ENCODE measurements at places on chromosomes 5 and 9. TPM values are rescaled to one million over a fixed set of nuclear protein-coding genes. Genes with fewer than 3 reads are reported as not detected.

DNA sequence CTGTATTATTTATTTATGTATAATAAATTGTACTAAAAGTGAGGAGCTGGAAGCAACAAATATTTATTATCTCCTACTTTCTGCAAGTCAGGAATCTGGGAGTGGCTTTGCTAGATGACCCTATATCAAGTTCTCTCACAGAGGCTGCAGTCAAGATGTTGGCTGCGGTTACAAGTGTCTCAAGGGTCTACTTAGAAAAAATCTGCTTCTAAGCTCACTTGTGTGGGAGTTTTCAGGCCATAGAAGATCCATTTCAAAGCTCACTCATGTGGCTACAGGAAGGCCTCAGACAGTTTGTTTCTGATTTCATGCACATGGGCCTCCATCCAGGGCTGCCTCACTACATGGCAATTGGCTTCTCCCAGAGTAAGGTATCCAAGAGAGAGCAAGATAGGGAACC lies 551.1 kb downstream of the CAAP1 start:
- DNase-seq, result no peak

DNA sequence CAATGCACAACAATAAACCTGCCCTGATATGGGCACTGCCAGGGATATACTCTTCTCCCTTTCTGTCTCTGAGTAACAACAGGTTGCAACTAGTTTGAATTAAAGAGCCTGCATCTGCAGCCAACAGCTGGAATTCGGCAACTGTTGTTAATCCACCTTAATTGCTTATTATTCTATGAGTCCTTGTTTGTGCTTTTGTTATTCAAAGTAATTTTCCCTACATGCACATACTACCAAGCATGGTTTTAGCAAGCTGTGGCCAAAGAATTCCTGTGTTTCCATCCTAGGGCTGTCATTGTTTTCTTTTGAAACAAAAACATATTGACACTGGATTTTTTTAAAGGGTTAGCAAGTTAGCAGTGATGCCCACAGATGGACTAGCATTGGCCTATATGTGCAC lies 171.5 kb downstream of the EFNA5 start:
- no peak for DNase-seq

DNA sequence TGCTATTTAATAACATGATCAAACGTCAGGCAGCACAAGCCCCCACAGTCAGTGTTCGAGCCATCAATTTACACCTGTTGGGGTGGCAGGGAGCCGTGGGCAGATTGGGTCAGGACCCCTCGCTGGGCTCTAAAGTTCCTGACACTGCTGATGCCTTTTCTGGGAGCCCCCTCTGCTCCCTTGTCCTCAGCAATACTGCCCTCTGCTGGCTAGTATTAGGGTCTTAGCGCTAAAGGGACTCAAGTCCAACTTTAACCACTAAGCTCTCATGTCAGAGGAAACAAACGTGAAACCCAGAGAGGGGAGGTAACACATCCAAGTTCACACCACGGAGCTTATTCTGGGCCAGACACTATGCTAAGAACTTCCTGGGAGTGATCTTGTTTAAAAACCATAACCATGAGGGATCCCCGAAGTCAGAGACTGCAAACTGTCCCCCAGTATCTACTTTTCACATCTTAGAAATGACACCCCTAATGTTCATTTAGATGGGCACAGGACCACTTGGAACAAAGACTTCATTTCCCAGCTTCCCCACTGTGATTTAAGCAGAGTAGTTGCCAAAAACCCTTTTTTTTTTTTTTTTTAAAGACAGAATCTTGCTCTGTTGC lies 20.4 kb downstream of the ANKS6 start:
- DNase-seq, result peak; percentile 52

GRCh38 chr5:109421956-109422355 lies 12.2 kb upstream of the PJA2 start:
- DNase-seq, result no peak

- no peak for DNase-seq
Measured at GRCh38 chr9:119533504-119533903, 164.3 kb upstream of the BRINP1 start.

- DNase-seq, result no peak
Measured at GRCh38 chr5:134345996-134346395, 21.0 kb downstream of the CDKL3 start.

DNA sequence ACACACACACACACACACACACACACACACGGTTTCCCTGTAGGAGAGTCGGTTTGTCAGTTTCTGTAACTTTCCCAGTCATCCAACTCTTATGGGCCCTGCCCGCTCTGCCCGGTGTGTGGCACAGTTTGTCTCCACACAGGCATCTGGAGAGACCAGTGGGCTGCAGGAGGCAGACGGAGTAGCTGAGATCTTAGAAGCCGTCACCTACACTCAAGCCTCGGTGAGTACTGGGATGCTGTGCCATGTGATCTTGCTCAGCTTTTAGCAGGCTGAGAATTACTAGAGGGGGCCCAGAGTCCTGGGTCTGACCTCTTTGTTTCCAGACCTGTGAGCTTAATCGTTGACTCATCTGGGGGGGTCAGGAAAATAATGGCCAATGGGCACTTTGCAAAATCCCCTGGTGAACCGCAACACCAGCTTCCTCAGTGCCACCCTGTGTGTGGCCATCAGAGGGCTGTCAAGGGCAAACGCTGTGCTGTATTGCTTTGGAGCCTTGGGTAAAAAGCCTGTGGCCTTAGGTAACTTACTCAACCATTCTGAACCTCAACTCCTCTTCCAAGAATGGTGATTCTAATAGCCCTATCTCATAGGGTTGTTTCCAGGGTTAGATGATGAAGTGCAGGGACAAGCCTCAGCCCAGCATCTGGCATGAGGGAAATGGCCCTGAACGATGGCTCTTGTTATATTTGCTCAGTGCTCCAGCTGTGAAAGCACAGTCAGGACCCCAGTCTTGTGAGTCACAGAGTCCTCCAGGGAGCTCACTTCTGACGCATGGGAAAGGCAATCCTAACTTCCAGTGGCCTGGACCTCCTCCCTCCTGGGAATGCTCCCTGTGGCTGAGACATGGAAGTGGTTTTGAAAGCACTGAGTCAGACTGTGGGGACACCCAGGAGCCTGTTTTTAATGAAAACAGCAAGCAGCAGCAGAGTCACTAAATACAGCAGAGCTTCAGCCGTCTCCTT lies 45.6 kb downstream of the COL15A1 start:
- peak; percentile 94 for DNase-seq

DNA sequence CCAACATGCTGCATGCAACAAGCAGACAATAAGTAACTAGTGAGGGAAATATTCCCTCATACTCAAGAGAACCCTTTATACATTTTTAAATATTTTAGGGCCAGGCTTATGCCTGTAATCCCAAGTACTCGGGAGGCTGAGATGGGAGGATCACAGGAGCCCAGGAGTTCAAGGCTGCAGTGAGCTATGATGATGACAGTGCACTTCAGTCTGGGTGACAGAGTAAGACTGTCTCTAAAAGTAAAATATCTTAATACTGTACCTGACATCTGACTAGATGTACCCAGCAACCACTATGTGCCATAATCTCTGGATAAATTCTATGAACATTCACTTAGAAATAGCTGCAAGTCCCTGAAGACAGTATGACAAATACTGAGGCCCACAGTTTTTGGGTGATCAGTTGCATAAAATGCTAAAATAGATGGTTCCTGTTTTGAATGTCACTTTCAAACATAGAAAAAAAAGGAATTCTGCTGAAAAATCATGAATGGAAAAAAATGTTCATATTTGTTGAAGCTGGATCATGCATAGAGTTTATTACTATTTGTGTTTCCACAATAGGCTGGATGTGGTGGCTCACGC lies 2.0 kb upstream of the C5orf15 start:
- no peak for DNase-seq

GRCh38 chr9:13962006-13962405 lies 351.9 kb downstream of the NFIB start:
- no peak for DNase-seq

DNA sequence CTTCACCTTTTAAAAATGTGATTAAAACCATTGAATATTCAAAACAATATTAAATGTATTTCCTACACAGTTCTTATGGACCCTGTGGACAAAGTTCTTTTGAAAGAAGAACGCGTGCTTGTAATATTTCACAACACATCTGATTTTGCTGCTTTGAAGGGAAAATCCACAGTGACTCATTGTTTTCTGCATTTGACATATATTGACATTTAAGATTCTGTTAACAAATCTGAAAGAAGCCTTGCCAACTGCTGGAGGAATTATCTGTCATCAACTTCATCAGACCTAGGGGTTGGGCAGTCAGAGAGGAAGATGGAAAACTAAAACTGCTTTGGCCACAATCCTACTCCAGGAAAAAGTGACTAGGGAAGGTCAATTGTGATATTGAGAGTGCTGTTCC lies 56.9 kb upstream of the RASEF start:
- no peak for DNase-seq

DNA sequence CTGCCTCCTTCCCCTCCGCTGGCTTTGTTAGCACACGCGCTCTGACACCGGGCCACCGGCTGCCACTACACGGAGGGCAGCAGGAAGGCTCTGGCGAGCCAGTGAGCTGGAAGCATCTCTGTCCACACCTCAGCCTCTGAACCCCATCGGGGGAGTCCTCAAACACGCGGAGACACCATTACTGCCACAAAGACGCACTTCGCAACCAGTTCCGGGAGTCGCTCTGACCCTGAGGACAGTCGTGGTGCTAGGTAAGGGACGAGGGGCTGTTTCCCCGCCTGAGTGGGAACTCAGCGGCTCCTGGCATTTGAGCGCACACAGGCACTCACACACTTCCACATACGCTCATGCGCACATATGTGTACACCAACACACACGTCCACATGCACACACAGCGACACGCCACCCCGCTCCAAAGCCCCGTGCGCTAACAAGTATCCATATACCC lies 160.0 kb downstream of the C9orf152 start:
- DNase-seq, result no peak

NMUR2 gene
- not detected for polyA plus RNA-seq

MLLT3 gene
- polyA plus RNA-seq, result 26.5 TPM

PCSK5 gene
- 1.6 TPM for polyA plus RNA-seq

GPSM1 gene
- 32.8 TPM for polyA plus RNA-seq
